ENCODE measurements at places on chromosomes 16 and 17.

GRCh38 chr16:50496990-50497389 lies 51.2 kb upstream of the NKD1 start:
- no peak for DNase-seq

DNA sequence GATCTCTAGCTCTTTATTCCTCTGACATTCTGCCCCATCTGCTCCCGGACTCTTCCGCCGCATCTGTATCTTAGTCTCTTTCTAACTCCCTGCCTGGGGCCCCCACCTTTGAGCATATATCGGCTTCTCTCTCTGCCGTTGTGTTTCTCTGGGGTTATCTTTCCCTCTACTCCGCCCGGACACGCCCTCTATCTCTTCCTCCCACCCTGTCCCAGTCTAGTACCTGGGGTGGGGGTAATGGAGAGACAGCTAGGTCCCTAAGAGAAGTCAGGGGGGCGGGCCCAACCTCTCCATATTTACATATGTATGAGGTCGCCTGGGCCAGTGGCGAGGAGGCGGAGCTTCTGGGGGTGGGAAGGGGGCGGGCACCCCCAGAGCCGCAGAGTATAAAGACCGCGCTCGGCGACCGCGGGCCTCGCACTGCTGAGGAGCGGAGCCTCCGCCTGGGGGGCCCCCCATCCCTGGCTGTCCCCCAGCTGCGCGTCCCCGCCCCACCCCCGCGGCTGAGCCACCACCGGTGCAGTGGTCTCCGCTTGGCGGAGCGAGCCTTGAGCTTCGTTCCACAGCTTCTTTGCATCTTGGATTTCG lies at the start of gene ATP1B2:
Gene ATP1B2, plus strand, starts transcription at position 418 of the 588 bp plus-strand sequence. CDS start 593 bp downstream, outside the sequence.
- DNase-seq, result peak; percentile 20

DNA sequence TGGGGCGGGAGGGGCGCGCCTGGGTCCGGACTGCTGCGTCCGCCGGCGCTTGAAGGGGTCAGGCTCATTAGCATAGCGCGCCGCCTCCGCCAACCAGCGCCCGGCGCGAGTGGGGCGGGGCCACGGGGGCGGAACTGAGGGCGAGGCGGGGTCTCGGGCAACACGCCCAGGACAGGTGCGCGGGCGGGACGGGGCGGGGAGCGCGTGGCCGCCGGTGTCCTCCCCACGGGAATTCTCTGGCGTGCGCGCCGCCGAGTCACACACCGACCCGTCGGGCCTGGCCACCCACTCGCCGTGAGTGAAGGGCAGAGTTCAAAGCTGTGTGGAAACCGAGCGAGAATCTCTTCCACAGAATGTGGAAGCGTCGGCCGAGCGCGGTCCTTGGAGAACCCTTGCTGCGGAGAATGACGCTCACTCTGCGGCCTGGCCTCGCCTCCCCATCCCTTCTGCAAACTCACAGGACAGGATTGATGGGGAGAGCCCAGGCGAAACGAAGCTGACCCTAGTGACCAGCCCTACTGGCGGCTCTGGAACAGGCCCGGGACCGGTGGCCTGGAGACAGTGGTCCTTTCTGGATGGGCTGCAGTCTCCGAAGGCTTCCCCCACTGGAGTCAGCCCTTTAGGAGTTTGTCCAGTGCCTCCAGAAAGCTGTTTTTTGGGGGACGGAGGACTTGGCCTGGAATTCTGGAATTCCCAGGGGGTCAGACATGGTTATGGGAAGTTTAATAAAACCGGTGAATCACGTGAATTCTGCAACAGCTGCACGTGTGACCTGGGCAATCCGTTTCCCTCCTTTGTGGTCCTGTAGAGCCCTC lies at the start of gene SNAI3:
Gene SNAI3, minus strand, starts transcription at position 69 of the 815 bp plus-strand sequence. CDS start 101 bp downstream, outside the sequence.
- DNase-seq, result peak; percentile 68

DNA sequence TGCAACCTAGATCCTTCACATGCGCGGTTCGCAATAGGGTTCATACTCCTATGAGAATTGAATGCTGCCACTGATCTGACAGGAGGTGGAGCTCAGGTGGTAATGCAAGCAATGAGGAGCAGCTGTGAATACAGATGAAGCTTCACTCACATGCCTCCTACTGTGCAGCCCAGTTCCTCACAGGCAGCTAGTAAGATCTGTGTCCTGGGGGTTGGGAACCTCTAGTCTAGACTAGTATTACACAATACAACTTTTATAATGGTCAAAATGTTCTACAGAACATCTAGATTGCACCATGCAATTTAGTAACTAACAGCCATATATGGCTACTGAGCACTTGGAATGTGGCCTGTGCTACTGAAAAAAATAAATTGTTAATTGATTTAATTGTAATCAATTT lies 26.7 kb downstream of the ABCA5 start:
- no peak for DNase-seq

- DNase-seq, result no peak
Observed at GRCh38 chr17:60656499-60656898, 21.2 kb upstream of the BCAS3 start.

DNA sequence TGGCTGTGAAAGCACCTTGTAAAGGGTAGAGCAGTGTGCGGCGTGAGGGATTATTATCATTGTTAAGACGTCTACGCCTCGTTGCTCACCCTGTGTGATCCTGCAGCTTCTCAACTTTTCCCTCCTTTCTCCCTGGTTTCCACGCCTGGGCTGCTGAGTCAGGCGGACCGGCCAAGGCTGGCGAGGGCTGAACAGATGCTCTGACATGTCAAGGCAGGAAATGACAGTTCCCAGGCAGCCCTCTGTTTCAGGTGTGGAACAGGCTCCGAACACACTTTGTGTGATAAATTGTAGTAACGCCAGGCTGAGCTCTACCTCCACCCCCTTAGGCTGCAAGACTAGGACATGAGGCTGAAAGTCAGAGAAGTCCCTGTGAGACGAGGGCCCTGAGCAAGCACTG lies 46.0 kb upstream of the TBX2 start:
- DNase-seq, result no peak

DNA sequence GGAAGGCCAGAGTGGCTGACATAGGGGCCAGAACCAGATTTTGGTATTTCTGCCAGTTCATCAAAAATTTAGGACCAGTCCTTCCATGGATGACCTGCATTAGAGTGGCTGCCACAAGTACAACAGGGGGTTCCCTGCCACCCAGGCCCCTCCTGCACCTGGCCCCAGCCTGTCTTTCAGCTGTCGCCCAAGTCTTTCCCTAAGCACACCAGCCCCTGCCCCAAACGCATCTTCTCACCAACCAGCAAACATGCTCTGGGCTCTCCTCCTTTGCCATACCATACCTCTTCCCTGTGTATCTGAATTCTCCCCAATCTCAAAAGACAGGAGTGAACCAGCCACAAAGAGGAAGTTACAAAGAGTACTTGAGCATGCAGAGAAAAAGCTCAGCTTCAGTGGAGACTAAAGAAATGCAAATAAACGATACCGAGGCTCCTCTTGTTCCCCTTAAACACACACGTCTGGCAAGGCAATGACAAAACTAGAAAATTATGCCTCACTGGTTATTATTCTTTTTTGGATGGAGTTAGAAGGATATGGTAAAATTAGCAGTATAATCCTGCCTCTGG lies 130.6 kb downstream of the DYNLRB2 start:
- no peak for DNase-seq

- no peak for DNase-seq
Observed at GRCh38 chr16:11992008-11992584, 15.6 kb downstream of the SNX29 start.

DNA sequence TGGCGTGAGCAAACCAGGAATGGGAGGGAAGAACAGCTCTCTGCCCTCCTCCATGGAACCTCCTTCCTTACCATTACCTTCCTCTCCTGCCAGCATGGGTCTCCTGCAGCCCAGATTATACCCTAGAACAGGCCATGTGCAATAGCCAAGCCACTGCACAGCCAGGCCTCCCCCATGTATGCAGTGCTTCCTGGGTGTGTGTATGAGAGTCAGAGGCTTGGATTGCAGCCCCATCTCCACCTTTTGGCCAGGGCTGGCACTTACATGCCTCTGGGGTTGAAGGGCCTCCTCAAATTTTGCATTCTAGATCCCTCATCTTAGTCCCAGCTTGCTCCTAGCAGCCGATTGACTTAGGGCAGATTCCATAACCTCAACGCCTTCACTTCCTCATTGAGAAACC lies 133.7 kb downstream of the GSG1L start:
- DNase-seq, result no peak

DNA sequence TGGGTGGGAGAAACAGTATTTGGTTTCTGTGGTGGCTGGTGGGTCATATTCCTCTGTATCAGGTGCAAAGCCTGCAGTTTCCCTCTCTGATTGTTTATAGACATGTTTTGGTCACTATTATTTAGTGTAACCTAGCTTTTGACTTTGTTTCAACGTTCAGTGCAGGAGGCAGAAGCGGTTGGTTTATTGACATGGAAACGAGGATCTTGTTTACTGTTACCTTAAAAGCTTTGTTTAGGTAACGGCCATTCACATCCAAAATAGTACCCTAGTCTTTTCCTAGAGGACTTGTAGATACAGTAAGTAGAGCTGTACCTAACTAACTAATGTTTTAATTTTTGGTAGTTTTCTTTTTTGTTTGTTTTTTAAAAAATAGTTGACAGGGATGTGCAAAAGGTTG lies 3.5 kb downstream of the MSI2 start:
- DNase-seq, result no peak

DNA sequence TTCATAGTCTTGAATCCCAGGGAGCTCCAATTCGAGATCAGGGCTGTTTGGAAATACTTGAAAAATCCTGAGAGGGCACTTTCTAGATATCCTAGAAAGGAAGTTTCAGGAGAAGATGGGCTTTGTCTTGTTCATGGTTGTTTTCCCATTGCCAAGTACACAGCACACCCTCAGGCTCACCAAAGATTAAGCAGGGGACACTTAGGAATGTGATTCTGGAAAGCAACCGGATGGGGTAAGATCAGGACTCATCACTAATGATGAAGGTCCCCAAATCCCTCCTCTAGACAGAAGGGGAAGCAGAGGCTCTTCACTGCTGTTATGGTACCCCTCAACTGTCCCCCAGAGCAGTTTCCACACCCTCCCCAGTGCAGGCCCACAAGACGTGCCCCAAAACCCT lies 40.7 kb downstream of the VAC14 start:
- DNase-seq, result no peak

GRCh38 chr16:30112197-30113030 lies 923 bp downstream of the GDPD3 start:
- DNase-seq, result no peak

DNA sequence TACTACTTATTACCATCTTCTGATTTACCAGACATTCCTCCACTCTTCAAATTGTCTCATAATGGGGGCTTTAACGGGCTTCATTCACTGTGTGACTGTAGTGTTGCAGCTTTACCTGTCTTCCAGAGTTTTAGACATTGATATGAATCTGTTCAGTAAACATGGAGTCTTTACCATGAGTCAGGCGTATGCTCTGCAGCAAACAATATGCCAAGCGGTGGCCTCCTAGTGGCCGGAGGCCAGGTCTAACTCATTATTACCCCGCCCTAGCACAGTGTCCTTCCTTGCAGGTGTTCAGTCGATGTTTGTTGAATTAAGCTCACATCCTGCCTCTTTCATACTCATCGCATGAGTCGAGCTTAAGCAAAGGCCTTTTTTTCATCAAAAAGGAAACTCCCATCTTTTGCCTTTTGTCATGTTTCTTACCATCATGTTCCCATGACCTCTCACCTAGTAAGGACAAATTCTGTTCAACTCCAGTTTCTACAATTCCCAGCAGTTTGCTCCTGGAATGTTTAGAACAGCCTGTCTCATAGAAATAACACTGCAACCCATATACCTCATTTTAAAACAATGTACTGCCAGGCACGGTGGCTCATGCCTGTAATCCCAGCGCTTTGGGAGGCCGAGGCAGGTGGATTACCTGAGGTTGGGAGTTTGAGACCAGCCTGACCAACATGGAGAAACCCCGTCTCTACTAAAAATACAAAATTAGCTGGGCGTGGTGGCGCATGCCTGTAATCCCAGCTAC lies 39.4 kb downstream of the TUBD1 start:
- DNase-seq, result no peak

DNA sequence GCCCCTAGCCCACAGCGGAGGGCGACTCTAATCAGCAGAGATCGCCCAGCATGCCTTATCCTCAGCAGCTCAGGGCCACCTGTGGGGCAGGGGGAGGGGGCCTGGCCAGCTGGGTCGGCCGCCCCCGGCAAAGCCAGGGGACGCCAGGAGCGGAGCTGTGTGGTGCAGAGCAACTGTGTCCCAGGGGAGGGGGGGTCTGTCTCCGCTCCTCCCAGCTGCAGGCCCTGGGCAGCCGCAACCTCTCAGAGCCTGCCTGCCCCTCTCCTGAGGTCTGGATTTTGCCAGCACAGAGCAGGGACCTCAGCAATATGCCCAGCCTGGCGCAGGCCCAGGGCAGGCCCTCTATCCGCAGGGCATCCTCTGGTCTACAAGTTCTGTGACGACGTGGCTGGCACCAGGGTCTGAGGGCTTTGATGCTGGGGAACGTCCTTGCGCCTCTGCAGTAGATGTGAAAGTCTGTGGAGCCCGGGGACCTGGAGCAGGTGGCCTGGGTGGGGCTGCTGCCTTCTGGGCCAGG lies 36.5 kb upstream of the SLC38A10 start:
- no peak for DNase-seq

DNA sequence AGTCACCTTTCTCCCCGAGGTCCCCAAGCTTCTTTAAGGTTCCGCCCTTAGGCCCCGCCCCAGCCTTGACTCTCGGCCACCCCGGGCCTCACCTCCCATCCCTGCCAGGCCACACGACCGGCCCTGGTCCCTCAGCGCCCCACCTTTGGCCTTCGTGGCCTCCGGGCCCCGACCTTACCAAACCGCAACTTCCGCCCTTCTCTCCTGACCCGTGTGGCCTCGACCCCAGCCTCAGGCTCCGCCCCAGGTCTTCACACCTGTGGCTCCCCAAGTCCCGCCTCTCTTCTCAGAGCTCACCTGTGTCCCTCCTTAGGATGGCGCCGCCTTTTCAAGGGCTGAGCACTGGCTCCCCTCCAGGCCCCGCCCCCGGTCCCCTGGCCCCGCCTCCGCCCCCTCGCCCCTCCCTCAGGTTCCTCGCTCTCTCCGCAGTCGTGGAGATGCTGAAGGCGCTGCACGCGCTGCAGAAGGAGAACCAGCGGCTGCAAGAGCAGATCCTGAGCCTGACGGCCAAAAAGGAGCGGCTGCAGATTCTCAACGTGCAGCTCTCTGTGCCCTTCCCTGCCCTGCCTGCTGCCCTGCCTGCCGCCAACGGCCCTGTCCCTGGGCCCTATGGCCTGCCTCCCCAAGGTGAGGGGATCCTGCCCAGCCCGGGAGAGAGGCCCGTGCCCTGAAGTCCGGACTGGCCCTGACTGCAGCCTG lies 10.0 kb upstream of the CISD3 start:
- DNase-seq, result peak; percentile 53

- no peak for DNase-seq
Observed at GRCh38 chr17:34275881-34276280, 5.9 kb downstream of the CCL7 start.

DNA sequence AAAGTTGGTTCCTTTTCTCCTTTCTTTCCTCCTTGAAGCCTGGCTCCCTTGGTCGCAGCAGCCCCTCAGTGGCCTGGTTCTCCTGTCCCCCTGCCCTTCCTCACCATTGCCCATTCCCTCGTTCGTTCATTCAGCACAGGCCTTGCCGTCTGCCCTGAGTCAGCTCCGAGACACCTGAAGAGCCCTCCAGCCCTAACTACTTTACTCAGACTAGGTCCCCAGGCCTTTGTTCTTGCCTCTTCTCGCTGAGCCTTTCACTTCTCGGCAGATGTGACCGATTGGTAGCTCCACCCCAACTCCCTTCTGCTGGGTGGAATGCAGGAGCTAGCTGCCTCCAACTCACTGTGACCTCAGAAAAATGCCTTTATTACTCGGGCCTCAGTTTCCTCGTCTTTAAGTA lies 7.0 kb upstream of the ADAM11 start:
- DNase-seq, result no peak

GRCh38 chr17:74868251-74868907 lies 4.4 kb downstream of the FDXR start:
- DNase-seq, result no peak
